Activated CD4-positive, alpha-beta T cell treated with anti-CD3 and anti-CD28 coated beads for 48 hours (primary cell): ENCODE measurements at places on chromosomes 1 and 21.

GRCh38 chr1:79499541-79499940, 493.0 kb upstream of the ADGRL4 start:
- no peak for DNase-seq

- DNase-seq, result peak; percentile 18
These were observed 101.7 kb downstream of the HUNK start for GRCh38 chr21:31974454-31974985.

- no peak for DNase-seq
These were observed 119.0 kb downstream of the SIM2 start for GRCh38 chr21:36817732-36818450.

- DNase-seq, result no peak
These were observed 195.1 kb upstream of the SAMSN1 start for GRCh38 chr21:14741256-14741655.
